ENCODE measurements at places on chromosomes 16 and 17. TPM values are rescaled to one million over a fixed set of nuclear protein-coding genes. Genes with fewer than 3 reads are reported as not detected.

DNA sequence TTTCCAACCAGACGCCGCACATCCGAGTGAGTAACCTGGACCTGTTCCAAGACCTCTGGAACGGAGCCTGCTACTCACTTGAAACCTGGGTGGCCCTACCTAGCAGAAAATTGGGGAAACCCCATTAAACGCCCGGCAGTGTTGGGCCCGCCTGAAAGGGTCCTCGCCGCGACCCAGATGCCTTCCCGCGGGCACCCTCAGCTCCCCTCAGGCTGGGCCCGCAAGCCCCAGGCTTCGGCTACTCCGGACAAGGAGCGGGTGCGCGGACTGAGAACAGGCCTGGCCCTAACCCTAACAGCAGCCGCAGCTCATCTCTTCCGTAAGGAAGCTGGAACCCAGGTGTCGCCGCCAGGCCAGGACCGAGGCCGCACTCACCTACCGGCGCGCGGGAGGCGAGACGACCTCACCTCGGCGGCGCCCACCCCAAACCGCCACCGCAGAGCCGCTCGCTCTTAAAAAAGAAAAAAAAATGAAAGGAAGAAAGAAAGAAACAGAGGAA lies 344 bp downstream of the PSME3IP1 start:
- no peak for DNase-seq

- DNase-seq, result peak; percentile 45
Observed at GRCh38 chr17:18960803-18961511, 9.0 kb downstream of the SLC5A10 start.

DNA sequence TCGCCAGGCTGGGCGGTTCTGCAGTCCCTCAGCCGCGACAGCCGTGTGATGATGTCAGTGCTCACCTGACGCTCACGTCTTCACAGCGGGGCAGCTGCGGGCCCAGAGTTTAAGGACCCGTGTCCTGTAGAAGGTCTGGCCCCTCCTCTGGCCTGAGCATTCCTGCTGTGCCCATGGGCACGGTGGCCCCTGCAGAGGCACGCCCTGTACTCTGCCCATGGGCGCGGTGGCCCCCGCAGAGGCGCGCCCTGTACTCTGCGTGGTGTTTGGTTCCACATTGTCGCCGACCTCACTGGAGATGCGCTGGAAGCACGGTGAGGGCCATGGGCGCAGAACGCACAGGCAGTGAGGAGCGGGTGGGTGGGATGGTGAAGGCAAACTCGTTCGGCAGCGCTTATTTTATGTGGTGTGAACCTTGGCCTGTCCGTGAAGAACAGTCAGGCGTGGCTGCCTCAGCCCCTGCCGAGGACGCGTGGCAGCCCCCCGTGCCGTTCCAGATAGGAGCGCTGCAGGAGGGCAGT lies 122.0 kb downstream of the BANP start:
- no peak for DNase-seq

- no peak for DNase-seq
Observed at GRCh38 chr16:886084-886543, 84.7 kb downstream of the LMF1 start.

- DNase-seq, result no peak
Observed at GRCh38 chr16:46929378-46930332, 43.8 kb downstream of the DNAJA2 start.

GRCh38 chr17:80591788-80592187 lies 47.1 kb downstream of the RPTOR start:
- no peak for DNase-seq

CES4A gene
- 7.6 TPM for polyA plus RNA-seq
